ENCODE measurements at places on chromosomes 11 and 22.

- DNase-seq, result no peak
Measured at GRCh38 chr11:74367881-74368280, 30.4 kb downstream of the PGM2L1 start.

GRCh38 chr11:123454060-123454651, 24.1 kb downstream of the GRAMD1B start:
- DNase-seq, result peak; percentile 29

GRCh38 chr11:22567759-22568158, 57.9 kb downstream of the FANCF start:
- no peak for DNase-seq

GRCh38 chr11:118084247-118084646, 2.5 kb downstream of the SMIM35 start:
- peak; percentile 11 for DNase-seq

DNA sequence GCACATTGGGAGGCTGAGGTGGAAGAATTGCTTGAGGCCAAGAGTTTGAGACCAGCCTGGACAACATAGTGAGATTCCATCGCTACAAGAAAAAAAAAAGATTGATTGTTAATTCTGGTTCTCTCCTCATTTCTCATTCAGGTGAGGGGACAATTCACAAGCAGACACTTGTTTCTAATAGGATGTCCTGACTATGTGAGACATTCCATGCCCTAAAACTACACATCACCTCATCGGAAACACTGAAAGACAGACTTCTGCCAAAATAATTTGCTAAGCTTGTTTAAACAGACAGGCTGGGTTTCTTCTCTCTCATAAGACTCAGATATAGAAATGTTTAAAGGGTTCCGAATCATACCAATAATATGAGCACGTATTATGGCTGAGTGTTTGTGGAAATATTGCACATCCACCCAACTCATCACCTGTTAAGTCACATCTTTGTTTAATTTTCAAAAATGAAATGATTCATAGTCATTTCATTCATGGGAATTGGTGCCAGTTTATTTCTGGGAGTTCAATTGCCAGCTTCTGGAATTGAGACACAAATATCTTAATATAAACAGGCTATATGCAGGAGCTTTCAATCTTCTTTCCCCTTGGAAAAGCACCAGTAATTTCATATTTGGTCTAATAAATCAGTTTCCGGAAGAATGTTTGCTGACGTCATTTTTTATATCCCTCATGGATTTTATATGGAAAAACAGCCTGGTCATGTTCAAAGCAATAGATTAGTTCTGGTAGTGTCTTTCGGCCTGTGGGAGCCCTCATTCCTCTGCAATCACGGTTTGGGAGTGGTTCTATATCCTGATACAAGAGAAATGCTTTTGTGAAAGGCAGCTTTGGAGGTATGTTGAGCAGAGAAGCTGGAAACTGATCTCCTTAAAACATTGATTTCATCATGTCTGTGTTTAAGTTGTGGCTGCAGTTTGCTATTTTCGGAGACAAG, 87.0 kb downstream of the BDNF start:
- DNase-seq, result peak; percentile 32

- DNase-seq, result no peak
Measured at GRCh38 chr11:63502252-63502820, 3.5 kb upstream of the LGALS12 start.

- no peak for DNase-seq
Measured at GRCh38 chr11:73176874-73177155, 34.7 kb upstream of the FCHSD2 start.

Measured in amniotic epithelial cell (primary cell).